Smooth muscle cell of the coronary artery (primary cell): ENCODE measurements at places on chromosomes 5 and 9. TPM values are rescaled to one million over a fixed set of nuclear protein-coding genes. Genes with fewer than 3 reads are reported as not detected.

Gene LECT2
- total RNA-seq, result not detected in 2 replicates

Gene PRLR
- total RNA-seq, result under 0.01 and 0.08 TPM in 2 replicates

Gene CCL27
- total RNA-seq, result 0.47 TPM in 1 of 2 replicates, not detected in the other

Gene HRH2
- total RNA-seq, result 0.23 and 0.53 TPM in 2 replicates

Gene ZNF474
- 0.23 TPM in 2 replicates for total RNA-seq

Gene CSNK1A1
- 399 and 602 TPM in 2 replicates for total RNA-seq

Gene PCDHB3
- total RNA-seq, result 0.15 and 1.1 TPM in 2 replicates

Gene LIX1
- total RNA-seq, result not detected in 2 replicates

Gene ZNF782
- 1.4 and 2.8 TPM in 2 replicates for total RNA-seq

Gene PLPPR1
- total RNA-seq, result not detected in 2 replicates

Gene CTSV
- 0.12 and 1.9 TPM in 2 replicates for total RNA-seq

Gene ACOT12
- not detected in 2 replicates for total RNA-seq

Gene LYSMD3
- 10.4 and 16.2 TPM in 2 replicates for total RNA-seq

Gene CTNNAL1
- 31.0 and 171 TPM in 2 replicates for total RNA-seq

Gene FRMD3
- total RNA-seq, result 0.94 and 5.3 TPM in 2 replicates

Gene MAP1B
- 109 and 145 TPM in 2 replicates for total RNA-seq

Gene TMEM252
- not detected in 2 replicates for total RNA-seq

Gene IL7R
- under 0.01 TPM in 1 of 2 replicates, not detected in the other for total RNA-seq
